ENCODE measurements at places on chromosomes 16 and 17.

DNA sequence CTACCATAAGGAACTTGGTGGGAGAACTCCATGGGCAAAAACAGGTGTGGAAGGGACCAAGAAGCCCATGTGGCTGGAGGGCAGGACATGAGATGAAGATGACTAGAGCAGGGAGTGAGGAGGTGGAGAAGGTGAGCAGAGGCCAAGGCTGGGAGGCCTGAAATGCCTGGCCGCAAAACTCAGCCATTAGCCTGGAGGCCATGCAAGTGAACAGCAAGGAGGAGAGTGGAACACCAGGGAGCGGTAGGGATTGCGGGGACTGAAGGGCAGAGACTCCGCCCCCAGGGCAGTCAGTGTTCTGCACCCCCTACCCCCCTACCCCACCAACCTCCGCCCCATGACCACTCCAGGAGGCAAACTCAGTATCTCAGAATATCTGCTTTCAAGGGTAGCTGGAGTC, 17.0 kb downstream of the BCL7C start:
- no peak for DNase-seq

GRCh38 chr16:62254372-62254771, 218.1 kb upstream of the CDH8 start:
- DNase-seq, result no peak

DNA sequence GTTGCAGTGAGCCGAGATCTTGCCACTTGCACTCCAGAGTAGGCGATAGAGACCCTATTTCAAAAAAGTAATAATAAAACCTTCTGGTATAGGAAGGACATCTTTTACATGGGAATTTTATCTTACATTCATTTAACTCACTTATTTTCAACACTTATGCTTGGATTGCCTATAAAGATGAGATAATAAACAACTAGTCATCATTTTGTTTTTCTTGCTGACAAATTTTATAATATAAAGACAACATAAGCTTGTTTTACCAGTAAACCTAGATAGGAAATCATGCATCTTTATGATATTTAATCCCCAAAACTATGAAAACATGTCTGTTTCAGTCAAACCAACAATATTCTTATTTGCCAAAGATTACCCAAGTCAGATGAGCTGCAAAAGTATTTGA, 17.0 kb downstream of the ABCC3 start:
- DNase-seq, result no peak

GRCh38 chr17:17993852-17994251, 21.2 kb downstream of the DRC3 start:
- DNase-seq, result no peak

DNA sequence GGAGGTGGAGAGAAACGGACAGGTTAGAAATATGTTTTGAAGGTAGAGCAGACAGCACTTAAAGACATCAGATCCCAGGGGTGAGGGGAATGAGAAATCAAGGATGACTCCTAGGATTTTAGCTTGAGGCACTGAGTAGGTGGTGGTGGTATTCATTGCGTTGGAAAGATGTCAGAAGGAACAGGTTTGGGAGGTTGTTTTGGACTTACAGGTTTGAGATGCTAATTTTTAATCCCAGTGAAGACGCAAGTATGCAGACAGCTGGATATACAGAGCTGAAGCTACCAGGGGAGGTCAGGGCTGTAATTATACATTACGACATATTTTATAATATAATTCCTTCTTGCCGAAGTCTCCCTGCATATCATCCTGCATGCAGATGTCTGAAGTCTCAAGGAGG, 433.3 kb downstream of the XYLT1 start:
- DNase-seq, result no peak

GRCh38 chr17:47882247-47882646, 13.8 kb upstream of the SP2 start:
- no peak for DNase-seq

All from stimulated activated CD8-positive, alpha-beta memory T cell treated with anti-CD3 and anti-CD28 coated beads, Interleukin-4, amount 100 ng/mL, for 24 hours (primary cell).